ENCODE measurements at places on chromosomes 7 and 10.

DNA sequence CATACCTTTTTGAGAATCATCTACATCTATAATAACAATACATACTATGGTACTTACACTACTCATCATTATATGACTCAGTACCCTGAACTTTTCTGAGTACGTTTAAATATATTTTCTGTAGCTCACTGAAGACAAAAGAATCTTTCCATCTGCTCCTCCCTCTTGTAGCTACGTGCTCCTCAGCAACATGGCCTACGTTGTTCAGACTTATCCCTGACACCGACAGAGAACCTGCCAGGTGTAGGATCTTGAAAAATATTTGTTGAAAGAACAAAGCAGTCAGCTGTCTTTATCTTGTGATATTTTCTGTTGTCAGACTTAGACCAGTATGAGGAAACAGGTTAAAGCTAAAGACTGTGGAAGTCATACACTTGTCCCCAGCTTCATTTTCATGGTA lies 356.0 kb upstream of the MYO3A start:
- no peak for DNase-seq

- no peak for DNase-seq
Observed at GRCh38 chr7:133009426-133010252, 72.3 kb downstream of the CHCHD3 start.

DNA sequence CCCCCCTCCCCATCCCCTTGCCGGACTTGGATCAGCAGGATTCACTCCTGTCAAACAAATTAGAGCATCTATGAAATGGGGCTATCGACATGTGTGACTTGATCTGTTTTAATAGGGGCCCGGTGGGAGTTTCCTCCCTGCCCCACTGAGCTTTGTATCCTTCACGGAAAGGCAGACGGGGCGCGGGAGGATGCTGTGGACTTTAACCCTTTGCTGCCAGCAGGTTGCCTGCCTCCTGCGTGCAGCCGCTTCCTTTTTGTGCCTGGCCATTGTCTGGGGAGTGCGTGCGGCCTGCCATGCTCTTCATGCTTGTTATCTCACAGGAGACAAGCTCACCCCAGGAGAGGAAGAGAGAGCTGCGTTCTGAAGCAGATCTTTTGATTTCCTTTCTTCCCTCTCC lies 512.8 kb upstream of the GALNT17 start:
- no peak for DNase-seq

GRCh38 chr7:114740941-114741340 lies 181.0 kb upstream of the MDFIC start:
- no peak for DNase-seq

GRCh38 chr7:120304674-120305073 lies 31.7 kb downstream of the KCND2 start:
- DNase-seq = no peak

GRCh38 chr7:157401567-157402387 lies 65.0 kb downstream of the DNAJB6 start:
- no peak for DNase-seq

- DNase-seq = no peak
Observed at GRCh38 chr7:132141109-132141508, 435.2 kb downstream of the PLXNA4 start.

DNA sequence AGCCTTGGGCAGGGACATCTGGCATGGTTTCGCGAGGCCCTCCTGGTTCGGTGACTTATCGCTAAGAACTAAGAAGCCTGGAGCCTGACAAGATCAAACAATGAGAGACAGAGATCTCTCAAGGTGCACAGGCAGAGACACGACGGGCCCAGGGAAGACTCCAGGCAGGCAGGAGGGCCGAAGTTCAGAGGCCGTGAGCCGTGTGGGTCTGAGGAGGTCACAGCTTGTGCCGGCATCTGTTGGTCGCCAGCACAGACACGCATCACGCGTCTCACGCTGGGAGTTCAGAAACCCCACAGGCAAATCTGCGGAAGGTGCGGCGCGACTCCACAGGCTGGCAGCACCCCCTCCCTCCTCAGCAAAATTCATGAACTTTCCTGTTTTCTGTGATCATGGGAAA lies 314.0 kb downstream of the DNAJB6 start:
- no peak for DNase-seq

All from amniotic stem cell (primary cell).